ENCODE measurements at places on chromosomes 16 and 17.

DNA sequence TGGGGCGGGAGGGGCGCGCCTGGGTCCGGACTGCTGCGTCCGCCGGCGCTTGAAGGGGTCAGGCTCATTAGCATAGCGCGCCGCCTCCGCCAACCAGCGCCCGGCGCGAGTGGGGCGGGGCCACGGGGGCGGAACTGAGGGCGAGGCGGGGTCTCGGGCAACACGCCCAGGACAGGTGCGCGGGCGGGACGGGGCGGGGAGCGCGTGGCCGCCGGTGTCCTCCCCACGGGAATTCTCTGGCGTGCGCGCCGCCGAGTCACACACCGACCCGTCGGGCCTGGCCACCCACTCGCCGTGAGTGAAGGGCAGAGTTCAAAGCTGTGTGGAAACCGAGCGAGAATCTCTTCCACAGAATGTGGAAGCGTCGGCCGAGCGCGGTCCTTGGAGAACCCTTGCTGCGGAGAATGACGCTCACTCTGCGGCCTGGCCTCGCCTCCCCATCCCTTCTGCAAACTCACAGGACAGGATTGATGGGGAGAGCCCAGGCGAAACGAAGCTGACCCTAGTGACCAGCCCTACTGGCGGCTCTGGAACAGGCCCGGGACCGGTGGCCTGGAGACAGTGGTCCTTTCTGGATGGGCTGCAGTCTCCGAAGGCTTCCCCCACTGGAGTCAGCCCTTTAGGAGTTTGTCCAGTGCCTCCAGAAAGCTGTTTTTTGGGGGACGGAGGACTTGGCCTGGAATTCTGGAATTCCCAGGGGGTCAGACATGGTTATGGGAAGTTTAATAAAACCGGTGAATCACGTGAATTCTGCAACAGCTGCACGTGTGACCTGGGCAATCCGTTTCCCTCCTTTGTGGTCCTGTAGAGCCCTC lies at the start of gene SNAI3:
Gene SNAI3 (minus strand): TSS at position 69 of the 815 bp plus-strand sequence. CDS start 101 bp downstream, outside the sequence.
- DNase-seq, result peak; percentile 96

- DNase-seq, result no peak
Observed at GRCh38 chr17:56851008-56851407, 17.1 kb downstream of the DGKE start.

DNA sequence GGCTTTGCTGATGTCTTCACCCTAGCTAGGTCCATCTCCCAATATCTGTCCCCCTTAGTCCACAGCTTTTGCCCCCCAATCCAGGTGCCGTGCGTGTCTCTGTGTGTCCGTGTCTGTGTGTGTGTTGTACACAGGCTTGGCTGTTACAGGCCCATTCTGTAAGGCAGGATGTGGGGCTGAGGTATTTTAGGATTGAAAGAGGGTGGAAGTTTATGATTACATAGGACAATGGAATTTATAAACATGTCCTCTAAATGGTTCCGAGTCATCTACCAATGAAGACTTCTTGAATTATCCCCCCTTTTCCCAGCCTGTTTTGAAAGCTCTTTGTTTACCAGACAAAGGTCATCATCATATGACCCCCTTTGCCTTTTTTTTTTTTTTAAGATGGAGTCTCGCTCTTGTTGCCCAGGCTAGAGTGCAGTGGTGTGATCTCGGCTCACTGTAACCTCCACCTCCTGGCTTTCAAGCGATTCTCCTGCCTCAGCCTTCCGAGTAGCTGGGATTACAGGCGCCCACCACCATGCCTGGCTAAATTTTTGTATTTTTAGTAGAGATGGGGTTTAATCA lies 21.9 kb downstream of the ACE start:
- DNase-seq, result no peak

- DNase-seq, result no peak
Observed at GRCh38 chr17:12982224-12982623, 35.6 kb downstream of the ELAC2 start.

- DNase-seq, result no peak
Observed at GRCh38 chr17:70855401-70856054, 686.2 kb downstream of the KCNJ2 start.

Measured in Peyer's patch (tissue), 4 donors.